Sciatic nerve (tissue), 2 donors: ENCODE measurements at places on chromosomes 7 and 10.

DNA sequence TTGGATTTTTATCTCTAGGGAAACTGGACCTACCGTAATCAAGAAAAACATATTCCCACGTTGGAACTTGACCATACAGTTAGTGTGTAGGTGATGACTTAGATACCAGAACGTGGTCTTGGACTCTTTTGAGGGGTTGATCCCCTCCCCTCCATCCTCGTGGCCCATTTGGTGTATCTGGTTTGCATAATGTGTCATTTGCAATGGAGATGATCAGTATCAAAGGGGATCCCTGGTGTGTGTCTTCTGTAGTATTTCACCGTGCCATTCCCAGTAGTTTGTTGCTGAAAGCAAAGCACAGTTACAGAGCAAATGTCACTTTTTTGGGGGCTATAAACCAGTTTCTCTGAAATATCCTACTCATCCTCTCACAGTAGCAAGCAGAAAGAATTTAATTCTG is 217.7 kb downstream of the TCF7L2 start:
- DNase-seq, result no peak

DNA sequence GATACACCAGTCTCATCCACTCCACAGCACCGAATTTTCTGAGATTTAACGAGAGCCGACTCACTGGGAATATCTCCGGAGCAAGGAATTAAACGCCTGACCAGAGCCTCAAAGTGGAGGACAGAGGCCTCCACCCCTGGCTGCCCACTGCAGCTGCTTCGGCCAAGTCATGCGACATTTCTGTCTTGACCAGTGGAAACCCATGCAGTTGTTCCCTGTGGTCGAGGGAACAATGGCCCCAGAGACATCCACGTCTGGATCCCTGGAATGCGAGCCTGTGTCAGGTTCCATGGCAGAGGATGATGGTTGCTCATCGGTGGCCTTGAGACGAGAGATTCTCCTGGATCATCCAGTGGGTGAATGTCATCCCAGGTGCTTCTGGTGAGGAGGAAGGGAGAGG is 65.7 kb upstream of the INSIG1 start:
- no peak for DNase-seq

DNA sequence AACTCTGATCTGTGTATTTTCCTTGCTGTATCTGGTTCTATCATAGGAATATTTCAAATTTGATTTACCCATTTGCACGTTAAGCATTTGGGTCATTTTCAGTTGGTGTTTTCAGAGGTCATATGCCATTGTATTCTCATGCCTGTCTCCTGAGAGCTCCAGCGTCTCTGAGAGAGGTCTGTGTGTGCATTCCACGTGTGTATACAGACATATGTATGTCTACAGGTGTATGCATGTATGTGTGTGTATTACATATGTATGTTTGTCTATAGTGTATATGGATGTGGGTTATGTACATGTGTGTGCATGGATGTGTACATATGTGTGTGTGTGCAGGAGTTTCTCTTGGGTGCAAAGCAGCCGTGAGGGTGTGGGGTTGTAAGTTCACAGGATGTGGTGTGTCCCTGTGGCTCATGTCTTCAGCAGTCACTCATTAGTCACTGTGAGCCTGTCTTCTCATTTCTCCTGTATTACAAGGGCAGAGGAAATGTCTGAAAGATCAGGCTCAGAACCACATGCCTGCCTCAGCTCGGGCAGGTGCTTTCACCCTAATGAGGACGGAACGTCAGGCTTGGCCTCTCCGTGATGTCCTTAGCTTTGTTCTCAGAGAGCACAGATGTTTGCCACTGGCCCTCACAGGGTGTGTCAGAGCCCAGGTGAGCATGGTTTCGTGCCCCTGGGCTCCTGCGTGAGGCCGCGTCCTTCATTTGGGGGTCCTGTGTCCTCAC is 101.6 kb downstream of the NKX6-2 start:
- peak; percentile 42 for DNase-seq

- DNase-seq, result peak; percentile 89
Observed at GRCh38 chr7:48088559-48089045, 463 bp upstream of the UPP1 start.
